Fibroblast of skin of right quadriceps (primary cell): ENCODE measurements at places on chromosomes 2 and 18.

DNA sequence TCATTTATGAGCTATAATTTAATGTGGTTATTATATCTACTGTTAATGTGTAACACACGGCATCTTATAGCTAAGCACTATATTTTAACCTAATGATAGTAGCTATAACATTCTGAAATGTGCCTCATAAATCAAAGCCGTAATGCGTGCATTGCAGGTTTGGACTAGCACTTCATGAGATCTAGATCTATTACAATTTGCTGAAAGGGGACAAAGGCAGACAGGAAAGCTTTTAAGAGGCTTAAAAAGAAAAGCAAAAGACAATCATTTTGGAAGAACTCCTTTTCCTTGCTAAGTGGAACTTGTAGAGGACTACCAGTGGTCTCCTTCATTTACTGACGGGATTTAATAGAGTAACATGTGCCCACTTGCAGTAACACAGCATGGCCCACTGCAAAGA, 213.1 kb downstream of the NBAS start:
- no peak for DNase-seq

DNA sequence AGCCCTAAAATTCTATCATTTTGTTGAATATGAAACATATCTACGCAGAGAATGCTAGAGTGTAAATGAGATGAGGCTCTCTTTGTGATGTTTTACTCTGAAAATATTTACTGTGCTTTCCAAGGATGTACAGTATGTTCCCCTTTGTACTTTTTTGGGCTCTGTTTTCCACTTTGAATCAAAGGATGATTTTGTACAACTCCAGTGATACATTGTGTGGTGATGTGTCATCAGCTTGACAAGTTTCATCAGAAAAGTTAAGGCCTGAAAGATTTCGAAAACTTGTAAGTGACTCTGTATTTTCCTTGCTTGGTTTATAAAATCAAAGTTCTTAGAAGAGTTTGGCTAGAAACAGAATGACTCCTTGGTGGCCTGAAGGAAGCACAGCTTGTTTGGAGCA, 206.3 kb downstream of the LTBP1 start:
- DNase-seq: peak; percentile 84

DNA sequence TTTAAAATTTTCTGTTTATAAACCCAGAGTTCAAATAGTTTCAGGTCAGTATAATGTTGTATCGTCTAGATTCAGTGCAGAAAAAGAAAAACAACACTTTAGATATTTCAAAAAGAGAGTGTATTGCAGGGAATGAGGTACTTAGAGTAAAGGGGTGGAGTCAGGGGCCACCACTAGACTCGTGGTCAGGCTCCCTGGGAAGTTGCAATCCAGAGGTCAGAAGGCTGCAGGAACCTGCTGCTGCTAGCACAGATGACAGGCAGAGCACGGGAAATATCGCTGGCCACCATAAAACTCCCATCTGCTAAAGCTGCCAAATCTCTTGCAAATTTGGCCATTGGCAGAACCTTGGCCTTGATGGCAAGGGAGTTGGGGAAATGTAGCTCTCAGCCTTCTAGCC, 64.6 kb downstream of the THNSL2 start:
- no peak for DNase-seq

- DNase-seq: no peak
Observed at GRCh38 chr18:4987452-4988405, 209.3 kb downstream of the AKAIN1 start.

DNA sequence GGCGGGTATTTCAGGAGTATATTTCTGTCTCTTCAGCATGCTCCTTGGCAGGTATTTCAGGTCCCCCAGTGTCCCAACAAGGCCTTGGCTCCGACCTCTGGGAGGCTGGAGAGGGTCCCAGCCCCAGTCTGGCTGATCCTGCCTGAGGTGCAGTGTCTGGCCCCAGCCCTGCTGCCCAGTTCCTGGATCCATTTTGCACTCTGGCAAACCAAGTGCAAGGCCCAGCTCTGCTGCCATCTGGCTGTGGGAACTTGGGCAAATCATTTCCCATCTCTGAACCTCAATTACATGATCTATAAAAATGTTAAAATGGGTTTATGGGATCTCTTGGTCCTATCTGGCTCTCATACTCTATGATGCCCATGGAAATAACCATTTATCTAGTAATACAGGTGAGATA, 63.6 kb downstream of the ZBTB7C start:
- DNase-seq: peak; percentile 12

GRCh38 chr2:54720563-54720962, 2.9 kb upstream of the EML6 start:
- no peak for DNase-seq

DNA sequence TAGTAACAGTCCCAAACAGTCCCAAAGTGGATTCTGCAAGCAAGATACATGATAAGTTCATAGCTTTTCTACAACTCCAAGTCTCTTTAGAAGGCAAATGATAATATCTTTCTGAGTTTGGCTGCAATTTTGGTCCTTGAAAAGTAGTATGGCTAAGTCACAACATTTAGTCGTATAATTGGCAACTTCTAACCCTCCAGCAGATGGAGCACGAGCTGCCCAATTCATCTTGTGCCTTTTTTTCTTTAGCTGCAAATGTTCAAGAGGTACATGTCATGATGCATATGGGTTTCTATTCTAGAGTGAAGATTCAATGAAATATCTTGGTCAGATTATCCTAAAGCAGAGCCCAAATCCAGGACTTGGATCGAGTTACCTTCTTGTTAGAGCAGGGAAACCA, 127.0 kb upstream of the KLHL14 start:
- no peak for DNase-seq

- DNase-seq: peak; percentile 38
Observed at GRCh38 chr18:58538604-58539386, 90.1 kb downstream of the ALPK2 start.

GRCh38 chr2:236915186-236915585, 170.5 kb upstream of the COPS8 start:
- no peak for DNase-seq

DNA sequence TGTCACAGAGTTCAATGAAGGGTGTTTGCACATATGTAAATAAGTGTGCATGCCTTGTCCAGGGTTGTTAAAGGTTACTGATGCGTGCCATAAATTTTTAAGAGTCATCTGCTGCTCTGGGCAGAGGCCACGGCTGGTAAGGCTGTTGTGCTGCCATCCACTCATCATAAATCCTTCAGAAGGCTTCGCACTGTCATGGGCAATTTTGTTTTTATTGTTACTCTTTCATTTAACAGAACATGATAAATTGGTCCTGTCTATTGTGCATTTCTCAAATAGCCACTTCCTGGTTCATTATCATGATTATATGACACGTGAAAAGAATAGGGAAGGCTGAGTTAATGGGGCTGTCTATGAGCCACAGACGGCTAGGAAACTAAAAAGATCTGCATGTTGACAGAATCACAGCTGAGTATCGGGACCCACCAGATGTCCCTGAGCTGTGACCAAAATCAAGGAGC, 634.3 kb upstream of the SOX11 start:
- DNase-seq: no peak

DNA sequence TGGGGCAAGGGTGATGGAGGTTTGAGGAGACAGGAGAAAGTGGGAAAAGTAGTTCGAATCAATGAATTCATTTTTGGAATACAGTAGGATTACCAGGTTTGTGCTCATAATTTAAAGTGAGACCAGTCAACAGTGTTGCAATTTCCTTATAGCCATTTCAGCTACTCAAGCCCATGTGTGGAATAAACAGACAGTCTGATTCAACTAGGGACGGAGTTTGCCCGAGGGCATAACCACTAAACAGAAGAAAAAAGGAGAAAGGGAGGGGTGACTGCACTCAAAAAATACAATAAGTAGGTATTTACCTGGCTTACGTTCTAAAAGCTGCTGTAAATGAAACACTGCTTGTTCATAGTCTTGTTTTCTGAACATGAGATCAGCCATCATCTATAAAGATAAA, 55.2 kb downstream of the TTC21B start:
- no peak for DNase-seq

DNA sequence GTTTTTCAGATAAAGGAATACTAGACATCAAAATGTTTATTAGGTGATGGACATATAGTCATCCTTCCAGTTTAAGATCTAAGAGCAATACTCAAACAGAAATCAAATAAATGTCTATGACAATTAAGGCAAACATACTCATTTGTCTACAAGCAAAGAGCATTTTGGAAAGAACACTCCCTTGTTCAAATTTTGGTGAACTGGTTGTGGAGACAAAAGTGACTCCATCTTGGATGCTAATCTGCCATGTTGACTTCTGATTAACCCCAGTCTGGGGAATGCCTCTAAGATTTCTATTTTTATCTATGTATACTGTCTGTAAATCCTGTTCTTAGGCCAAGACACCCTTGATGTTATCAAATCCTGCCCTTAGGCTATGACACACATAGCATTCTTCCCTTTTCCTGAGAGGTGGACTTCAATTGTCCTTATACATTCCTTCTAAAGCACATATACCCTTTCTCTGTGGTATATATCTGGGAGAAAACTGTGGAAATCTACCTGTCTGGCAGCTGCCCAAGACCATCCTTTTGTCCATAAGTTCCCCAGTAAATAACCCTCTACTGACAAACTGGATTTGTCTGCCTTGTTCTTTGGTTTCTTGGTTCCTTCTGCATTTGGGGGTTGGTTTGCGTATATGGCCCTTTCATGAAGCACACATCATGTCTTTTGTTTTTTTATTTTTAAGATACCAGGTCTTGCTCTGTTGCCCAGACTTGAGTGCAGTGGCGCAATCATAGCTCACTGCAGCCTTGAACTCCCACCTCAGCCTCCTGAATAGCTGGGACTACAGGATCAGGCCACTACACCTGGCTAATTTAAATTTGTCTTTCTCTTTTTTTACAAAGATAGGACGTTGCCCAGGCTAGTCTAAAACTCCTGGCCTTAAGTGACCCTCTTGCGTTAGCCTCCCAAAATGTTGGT, 12.5 kb upstream of the PLEKHM3 start:
- no peak for DNase-seq

- DNase-seq: no peak
Observed at GRCh38 chr2:105872142-105872728, 127.5 kb downstream of the NCK2 start.
